ENCODE measurements at places on chromosomes 1 and 21.

DNA sequence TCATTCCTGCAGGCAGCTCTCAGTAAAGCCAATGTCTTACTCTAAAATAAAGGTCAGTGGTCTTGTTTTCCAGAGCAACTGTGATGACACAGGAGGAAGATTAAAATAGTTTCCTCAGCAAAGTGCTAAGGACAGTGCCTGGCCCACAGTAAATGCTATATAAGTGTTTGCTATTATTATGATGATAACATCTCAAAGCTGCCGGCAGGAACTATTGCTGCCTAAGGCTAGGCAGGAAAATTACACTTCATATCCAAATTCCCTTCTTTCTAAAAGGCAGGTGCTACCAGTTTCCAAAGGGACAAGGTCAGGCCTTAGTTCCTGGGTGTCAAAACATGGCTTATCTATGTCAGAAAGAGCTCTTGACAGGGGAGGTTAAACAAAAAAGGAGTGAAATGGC, 401.3 kb downstream of the HHAT start:
- no peak for ATAC-seq

DNA sequence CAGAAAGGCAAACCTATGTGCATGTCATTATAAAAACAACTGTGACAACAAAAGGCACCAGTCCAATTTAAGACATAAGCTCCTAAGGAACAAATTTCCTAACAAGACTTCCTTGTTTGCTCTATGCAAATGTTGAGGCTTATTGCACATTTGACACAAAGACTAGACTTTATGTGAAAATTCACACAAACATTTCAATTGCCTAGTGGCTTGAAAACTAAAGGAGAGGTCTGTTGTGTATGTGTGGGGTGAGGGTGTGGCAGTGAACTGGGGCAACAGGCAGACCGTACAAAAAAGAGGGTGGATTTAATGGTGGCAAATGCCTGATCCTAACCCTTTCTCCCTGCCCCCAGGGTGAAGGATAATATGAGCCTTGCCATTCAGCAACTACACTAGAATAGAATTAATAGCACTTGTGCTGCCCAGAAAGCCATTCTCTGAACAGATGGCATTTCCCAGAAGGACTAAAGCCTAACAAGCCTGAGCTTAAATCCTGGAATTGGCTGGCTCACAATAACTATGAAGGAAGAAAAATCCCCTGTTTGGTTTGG, 73.9 kb downstream of the GLUL start:
- ATAC-seq: no peak

DNA sequence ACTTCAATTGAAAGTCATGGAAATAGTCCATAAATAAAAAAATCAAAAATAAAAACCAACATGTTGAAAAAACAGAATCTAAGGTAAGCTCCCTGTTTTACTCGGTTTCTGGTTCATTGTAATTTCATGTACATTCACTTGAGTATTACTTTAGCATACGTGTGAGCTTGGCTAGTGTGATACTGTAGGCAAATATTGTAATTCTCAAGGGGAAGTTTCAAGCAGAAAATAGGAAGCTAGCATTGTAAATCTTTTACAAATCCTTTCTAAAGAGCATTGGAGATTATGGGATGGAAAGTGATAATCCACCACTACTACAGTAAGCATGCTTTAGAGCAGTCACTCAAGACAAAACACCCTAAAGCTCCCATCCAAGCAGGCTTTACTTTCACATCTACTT, 3.3 kb upstream of the LPAR3 start:
- ATAC-seq: no peak

GRCh38 chr1:244060686-244061085, 9.6 kb downstream of the ZBTB18 start:
- ATAC-seq: no peak

DNA sequence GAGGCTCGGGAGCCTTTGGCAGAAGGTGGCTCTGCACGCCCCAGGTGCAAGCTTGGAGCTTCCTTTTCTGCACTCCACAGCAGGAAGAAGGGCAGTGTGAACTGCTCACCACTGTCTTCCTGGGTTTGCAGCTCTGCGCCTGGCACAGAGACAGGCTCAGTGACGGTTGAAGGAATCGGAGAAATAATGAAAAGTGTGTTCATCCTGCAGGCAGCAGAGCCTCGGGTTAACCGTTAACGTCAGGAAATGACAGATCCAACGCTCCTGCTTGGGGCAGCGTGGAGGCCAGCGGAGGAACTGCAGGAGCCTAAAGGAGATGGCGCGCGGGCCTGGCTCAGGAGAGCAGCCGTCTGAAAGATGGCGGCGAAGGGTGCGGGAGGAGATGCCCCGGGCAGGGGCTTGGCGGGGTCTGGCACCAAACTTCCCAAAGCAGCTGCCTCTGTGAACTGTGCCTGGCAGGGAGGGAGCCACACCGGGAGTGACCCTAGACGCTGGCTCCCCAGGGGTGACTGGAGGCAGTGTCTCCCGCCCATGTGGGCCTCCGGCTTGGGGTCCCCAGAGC, 10.9 kb upstream of the SAMD11 start:
- ATAC-seq: peak; percentile 3

DNA sequence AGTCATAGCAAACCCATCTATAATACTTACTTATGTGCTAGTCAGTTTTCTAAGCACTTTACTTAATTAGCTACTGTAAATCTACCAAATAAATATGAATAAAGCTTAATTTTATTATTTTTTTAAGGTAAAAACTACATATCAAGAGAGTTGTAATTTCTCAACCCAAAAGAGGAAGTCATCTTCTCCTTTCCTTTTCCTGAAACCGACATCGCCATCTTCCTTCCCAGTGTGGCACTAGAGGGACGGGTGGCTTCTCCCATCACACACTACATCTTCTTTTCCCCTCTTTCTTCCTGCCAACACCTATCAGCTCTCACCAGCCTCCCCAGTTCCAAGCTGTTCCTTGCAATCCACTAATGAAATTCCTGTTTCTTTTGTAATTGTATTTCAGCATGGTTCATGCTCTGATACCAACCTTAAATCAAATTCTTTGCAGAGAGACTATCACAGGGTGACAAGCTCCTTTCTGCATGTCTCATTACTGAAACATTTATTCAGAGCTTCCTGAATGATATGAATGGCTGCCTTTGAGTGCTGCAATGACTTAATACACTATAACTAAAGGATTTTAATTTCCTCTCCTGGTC, 251.6 kb upstream of the FAM78B start:
- no peak for ATAC-seq

- peak; percentile 72 for ATAC-seq
These were observed at the start of gene IL12RB2 for GRCh38 chr1:67307251-67308060. Gene IL12RB2 (plus strand): TSS chr1:67307873. CDS start chr1:67320369, 12,496 bp downstream.

DNA sequence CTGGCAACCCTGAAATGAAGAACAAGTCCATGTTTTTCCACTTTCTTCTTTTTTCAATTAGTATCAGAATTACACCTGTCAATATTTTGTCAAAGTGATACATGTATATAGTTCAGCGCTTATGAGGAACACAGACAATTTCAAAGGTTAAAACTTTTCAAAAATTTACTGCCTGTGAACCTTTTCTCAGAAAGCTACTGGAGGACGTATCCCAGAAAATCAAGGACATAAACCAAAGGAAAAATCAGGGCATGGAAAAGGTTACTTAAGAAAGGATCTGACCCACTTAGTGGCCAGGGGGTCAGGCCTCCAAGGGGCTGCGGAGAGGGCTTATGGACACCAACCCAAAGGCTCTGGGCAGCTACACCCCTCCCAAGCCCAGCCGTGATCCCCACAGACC, 81.1 kb upstream of the ACTRT2 start:
- ATAC-seq: no peak

DNA sequence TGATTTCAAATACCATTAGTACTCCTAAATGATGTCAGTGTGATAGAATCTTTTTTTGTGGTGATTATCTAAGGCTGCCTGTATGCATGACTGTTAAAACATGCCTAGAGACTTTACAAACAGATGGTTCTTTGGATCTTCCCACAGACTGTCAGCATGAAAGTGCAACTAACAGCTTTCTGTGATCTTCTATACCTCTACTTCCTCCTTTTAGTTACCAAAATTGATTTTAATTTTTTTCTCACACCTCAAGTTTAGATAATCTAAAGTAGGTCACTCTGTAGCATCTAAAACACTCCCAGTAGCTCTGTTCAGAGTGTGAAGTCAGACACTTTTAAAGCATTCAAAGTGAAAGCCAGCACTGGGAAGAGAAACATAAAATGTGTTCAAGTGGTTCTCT, 534.5 kb downstream of the PTPRC start:
- peak; percentile 88 for ATAC-seq

DNA sequence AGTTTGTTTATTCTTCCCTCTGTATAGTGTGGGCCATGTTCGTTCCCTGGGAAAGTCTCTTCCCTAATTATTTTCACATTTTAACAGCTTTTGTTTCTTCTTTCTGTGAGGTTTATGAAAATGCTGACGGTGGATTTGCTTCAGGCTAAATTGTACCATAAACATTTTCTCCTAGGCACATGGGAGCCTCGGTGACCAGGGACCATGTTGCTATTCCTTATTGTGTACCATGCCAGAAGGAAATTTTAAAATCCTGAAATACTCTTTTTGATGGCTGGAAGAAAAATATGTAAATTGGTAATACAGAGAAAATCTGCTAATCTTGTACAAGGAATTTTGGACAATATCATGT, 230.1 kb upstream of the JUN start:
- ATAC-seq: no peak

DNA sequence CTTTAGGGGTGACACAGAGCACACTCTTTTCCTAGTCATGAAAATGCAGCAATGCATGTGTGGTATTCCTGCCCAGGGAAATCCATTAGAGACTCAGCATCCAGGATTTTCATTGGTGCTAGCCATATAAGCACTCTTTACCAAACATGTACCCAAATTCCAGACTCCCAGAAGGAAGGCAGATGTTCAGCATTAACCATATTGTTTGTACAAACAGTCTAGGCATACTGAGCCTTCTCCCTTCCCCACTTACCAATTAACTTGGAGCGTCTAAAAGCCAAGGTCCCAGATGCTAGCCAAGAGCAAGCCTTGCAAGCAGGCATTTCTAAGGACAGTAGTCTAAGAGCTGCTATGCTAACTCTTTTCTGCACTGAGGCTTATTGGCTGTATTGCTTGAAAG, 27.9 kb downstream of the ZBED6 start:
- ATAC-seq: no peak

- ATAC-seq: no peak
These were observed 96.3 kb upstream of the TMPRSS15 start for GRCh38 chr21:18499761-18500376.

DNA sequence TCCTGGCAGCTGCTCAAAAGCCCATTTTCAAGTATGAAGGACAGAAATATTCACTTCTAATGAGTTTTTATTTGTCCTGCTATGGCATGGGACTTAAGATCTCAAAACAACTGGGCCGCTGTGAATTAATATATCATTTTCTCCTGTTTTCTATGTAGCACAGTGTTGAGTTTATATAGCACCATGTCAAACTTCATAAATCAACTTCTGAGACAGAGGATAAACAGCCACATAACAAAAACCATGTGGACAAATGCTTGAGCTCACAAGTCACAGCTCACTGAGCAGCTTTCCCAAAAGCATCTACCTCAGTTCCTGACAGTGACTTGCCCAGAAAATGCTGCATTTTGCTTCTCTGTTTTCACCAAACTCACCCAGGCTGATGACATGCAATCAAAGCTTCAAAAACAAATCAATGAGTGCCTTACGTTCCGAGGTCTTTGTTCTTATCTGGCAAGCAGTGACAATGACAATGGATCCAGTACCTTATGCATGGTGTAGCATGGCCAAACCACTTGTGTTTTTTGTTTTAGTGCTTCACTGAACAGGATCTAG, 722.6 kb downstream of the LRRIQ3 start:
- no peak for ATAC-seq

GRCh38 chr1:35324486-35324885, 56.0 kb downstream of the ZMYM4 start:
- ATAC-seq: no peak

DNA sequence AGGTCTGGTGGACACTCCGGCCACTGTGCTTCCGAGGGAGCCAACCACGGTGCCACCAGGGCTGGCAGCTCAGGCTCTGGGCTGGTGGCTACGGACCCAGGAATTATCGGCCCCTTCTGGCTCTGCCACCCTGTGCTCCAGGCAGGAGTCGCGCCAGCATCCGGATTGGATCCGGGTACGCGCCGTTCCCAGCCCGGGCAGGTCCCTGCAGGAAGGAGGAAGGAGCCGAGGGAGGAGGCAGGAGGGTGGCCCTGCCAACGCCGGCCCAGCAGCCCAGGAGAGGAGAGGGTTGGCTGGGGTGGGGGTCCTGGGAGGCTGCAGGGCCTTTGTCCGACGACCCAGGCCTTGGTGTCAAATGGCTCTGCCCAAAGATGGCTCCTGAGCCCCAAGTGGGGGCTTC, 160.5 kb downstream of the CASZ1 start:
- ATAC-seq: no peak

GRCh38 chr1:61012341-61012761, 70.0 kb upstream of the NFIA start:
- ATAC-seq: no peak

DNA sequence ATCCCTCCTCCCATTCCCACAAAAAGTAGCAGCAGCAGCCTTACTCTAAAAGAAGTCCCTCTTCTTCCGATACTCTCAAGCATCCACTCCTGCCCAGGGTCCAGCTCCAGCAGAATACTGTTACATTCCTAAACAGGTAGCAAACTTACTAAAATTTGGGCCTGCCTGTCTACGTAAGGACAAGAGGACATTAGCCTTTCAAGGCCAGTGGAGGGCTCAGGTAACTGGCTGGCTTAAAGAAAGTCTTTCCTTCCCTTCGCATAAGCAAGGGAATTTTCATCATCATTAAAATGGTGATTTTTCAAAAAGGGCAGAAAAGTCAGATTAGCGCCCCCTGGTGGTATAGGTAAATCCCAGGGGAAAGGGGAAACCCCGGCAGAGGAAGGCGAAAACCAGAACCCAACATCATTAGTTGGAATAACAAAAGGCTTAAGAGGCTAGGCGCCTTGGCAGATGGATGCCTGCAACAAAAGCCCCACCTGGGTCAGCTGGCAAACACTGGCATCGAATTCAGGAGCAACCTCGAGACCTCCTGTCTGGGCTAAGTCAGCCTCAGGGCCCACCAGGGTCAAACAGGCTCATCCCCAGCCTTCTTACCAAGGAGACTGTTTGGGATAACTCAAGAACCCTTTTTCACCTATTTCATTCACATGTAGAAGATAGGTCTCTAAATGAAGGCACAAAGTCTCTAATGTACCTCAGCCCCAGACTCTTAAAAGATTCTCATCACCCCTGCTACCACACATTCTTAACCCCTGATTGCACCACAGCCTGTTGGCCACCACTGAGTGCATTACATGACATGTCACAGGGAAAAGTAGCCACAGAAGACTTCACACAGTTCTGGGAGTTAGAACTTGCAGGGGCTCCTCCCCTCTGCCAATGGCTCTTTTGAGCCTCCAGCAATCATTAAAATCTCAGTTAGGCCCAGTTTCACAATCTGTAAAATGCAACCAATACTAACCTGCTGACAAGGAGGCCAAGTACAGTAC, 36.7 kb downstream of the ERI3 start:
- no peak for ATAC-seq

GRCh38 chr1:116556289-116557006, 14.4 kb downstream of the CD58 start:
- ATAC-seq: peak; percentile 89

DNA sequence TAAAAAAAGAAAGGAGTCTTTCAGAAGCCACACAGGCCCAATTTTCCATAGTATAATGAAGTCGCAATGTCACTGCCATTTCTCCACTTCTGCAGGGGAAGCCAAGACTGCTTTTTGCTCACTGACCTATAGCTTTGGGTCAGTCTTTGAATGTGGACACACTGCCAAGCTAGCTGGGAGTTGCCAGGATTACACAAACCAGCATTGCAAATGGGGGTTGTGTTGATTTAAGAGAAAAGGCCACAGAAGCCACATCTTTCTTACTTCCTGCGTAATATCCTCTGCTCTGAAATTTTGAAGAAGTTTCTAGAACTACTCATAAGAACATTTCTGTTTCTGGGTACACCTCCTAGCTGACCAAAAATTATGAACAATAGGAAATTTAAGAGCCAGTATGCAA, 45.8 kb upstream of the SAMSN1 start:
- peak; percentile 85 for ATAC-seq
